GM23248 (cell line): ENCODE measurements at places on chromosomes 4 and X.

GRCh38 chr4:143055997-143056396 lies 128.7 kb upstream of the USP38 start:
- no peak for DNase-seq

GRCh38 chr4:150140774-150141400 lies 62.6 kb downstream of the DCLK2 start:
- DNase-seq: peak; percentile 85

GRCh38 chr4:88738180-88738579 lies 40.6 kb upstream of the NAP1L5 start:
- DNase-seq: no peak

DNA sequence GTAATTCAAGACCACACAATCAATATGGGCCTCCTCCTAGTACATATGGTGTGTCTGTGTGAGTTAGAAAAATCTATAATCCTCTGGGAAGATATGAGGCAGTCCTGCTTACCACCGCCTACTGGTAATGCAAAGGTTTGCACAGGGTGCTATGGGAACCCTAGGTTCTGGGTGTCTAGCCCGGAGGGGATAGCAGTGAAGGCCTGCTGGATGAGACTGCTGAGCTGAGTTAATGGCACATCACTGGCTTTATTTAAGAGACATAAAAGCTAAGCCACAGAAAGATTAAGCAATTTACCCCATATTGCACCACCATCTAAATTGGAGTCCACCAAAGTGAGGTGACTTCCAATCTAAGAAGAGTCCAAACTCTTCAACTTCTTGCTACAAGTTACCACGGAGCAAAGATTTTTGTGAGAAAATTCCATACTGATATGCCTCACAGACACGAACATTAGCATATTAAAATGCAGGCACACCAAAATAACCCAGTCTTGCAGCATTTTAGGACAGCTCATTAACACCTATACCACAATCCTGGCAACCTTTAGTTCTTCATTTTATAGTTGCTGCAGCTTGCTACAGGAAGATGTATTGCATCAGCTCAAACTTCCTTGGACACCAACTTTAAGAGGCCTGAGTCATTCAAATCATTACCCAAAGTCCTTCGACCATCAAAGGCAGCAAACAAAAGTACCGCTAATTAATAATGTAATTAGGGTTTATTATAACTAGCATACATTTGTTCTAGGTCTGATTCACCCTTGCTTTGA lies 13.7 kb downstream of the DGKK start:
- DNase-seq: no peak

DNA sequence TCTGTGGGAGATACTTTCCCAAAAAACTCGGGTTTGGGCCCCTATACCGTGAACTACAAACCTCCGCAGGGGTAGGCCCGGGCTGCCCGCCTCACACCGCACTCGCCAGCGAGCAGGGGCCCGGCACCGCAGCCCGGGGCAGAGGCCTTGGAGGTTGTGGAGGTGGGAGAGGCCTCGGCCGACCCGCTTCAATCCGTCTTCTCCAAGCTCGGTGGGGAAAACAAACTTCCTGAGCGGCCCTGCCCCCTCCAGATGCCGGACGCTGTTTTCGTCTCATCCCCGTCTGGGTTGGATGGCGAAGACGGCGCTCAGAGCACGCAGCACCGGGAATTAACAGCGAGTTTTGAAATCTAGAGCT lies 442 bp upstream of the MCUB start:
- peak; percentile 69 for DNase-seq

- DNase-seq: peak; percentile 91
Measured at GRCh38 chr4:145289403-145290076, 109.2 kb upstream of the OTUD4 start.

- DNase-seq: peak; percentile 83
Measured at GRCh38 chrX:153474718-153475117, 4.3 kb upstream of the HAUS7 start.

DNA sequence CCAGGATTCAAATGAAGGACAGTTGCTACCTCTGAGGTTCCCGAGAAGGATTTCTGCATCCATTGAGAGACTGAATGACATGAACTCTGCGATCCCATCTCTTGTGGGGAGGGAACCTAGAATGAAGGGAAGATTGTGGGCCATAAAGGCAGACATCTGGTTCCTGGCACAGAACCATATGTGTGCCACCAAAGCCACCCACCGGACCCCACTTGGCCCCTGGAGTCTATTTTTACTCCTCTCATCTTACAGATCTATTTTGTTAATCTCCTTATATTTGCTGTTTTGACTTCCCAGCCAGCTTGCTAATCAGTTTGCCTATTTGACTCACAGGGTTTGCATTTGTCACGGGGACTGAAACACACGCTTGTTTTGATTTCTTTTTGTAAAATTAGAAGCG lies 7.3 kb downstream of the SOD3 start:
- DNase-seq: no peak

DNA sequence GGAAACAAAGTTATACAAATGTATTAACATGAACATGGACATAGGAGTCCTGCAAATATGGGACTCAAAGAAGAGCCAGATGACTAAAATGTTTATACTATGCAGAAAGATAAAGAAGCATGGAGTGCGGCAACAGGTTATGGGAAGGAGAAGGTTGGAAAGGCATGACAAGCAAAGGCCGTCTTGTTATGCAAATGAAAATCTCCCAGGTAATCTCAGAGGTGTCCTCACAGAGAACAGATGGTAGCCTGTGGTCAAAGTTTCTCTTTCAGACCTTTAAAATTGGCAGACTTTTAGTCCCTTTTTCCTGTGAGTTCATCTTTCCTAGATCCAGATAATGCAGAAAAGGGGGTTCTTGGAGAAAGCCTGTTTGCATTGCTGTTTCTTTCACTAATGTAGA lies 116.4 kb upstream of the BEND4 start:
- DNase-seq: no peak

GRCh38 chrX:123291623-123292022 lies 107.5 kb downstream of the GRIA3 start:
- DNase-seq: no peak

DNA sequence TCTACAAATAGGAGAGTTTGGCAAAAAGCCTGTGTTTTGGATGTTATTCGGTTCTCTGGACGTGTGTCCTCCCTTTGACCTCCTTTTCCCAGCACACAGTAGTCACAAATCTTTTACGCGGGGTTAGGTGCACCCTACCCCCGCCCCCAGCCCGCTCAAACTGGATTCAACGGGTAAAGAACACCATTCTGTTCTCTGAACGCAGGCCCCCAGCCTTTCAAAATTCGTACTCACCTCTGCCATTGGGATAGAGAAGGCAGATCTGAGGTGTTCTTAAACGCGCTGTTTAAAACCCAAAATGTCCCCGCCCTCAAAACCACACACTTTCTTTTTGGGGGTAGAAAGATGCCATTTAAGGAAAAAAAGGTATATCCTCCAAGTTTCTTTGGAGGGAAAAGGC lies 2.7 kb downstream of the LEF1 start:
- DNase-seq: no peak

- DNase-seq: peak; percentile 56
Measured at GRCh38 chr4:138522366-138522765, 280.2 kb upstream of the SLC7A11 start.

DNA sequence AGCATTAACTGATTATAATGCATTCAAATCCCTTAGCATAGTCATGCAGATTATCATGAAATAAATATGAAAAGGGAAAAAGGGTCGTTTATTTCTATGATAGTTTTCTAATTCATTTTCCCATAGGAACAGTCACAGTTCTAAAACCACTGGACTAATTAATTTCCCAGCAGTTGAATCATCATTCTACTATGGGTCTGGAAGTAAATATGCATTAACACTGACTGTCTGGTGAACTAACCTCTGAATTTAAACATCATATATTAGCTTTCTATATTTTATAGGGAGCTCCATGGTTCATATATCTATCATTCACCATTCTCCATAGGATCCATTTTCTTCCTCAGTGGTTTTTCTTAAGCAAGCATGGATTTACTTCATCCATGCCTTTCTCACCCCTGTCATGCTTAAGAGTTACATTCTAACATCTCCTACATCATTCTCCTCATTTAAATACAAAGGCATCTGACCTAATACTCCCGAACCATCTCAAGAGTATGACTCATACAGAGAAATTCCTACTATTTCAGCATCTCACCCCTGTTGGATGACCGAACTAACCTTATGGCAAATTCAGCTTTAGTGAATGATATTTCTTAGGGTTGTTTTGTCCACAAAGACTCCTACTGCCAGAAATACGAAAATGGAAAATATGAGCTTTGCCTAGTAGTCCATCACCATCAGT lies 198.7 kb upstream of the ADAMTS3 start:
- peak; percentile 78 for DNase-seq

DNA sequence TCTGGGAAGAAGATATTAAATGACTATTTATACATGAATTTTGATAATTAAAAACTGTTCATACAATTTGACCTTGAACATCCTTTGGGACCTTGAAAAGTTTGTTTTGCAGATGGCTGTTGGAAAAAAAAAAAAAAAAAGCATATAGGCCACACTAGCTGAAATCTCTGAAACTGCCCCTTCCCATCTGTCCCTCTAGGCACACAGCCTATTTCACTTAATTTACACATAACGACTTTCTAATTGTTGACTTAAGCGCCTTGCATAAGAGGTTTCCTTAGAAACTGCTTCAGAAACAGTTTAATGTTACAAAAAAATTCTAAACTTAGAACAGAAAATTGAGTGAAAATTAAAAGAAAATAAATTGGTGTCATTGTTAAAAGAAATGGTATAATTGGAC lies 131.0 kb downstream of the COX18 start:
- no peak for DNase-seq

- no peak for DNase-seq
Measured at GRCh38 chrX:153974726-153975286, 2.3 kb downstream of the TMEM187 start.

- DNase-seq: no peak
Measured at GRCh38 chr4:39480902-39481695, 22.2 kb downstream of the LIAS start.

DNA sequence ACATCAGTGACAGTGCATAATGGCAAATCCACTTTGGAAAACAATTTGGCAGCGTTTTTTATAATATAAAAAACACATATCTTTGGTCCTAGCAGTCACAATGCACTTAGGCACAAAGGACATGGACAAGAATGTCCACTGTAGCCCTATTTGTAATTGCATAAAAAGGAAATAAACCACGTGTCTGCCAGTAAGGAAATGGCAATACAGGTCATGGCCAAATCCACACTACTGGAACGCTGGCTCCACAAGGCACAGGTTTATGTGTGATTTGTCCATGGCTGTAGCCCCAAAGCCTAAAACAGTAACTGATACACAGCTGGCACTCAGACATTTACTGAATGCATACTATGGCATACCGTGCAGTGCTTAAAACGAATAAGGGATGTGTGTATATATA lies 69.7 kb downstream of the CD99L2 start:
- no peak for DNase-seq

- DNase-seq: no peak
Measured at GRCh38 chr4:37540486-37540885, 145.7 kb downstream of the RELL1 start.

- no peak for DNase-seq
Measured at GRCh38 chr4:33628296-33628695, 2616.0 kb downstream of the ARAP2 start.

DNA sequence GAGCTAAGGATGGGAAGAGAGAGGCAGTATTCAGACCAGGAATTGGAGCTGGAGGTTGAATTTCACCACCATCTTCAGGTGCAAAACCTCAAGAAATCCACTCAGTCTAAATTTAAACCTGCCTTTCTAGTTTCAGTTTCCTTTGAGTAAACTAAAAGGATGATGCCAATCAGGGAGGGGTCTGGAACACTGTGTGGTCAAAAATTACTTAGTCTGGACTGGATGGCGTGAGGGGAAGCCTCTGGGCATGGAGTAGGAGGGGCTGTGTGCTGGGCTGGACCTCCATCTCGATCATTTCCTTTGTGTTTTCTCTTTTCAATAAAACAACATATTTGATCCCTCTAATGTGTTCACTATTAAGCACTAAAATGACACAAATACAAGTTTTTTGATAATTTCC lies 120.1 kb downstream of the GC start:
- DNase-seq: no peak

GRCh38 chr4:99310389-99310788 lies 10.8 kb downstream of the ADH1B start:
- no peak for DNase-seq

- peak; percentile 77 for DNase-seq
Measured at GRCh38 chr4:985123-985830, 1.6 kb upstream of the IDUA start.

GRCh38 chr4:16126714-16127113 lies 42.9 kb upstream of the PROM1 start:
- no peak for DNase-seq

- no peak for DNase-seq
Measured at GRCh38 chr4:24613502-24613901, 29.1 kb upstream of the DHX15 start.

- DNase-seq: peak; percentile 7
Measured at GRCh38 chrX:22345884-22346283, 73.2 kb downstream of the CBLL2 start.

DNA sequence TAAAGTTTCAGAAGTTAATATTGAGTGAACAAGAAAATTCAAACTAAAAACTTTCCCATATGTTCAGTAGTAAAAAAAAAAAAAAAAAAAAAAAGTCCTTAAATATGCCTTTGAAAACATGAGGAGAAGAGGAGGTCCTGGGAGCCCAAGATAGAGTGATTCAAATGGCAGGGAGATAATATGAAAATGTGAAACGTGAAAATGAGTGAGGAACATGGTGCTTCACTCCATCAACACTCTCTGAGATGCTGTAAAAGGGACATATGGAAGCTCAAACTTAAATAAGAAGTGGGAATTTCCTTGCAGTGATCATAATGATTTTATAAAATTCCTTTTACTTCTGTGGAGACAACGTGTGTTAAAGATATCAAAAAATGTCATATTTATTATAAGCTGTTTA lies 423.9 kb downstream of the PABPC4L start:
- no peak for DNase-seq

- DNase-seq: peak; percentile 52
Measured at GRCh38 chr4:71212216-71212615, 126.6 kb upstream of the SLC4A4 start.

GRCh38 chr4:47349326-47349725 lies 114.2 kb downstream of the COMMD8 start:
- DNase-seq: peak; percentile 6

GRCh38 chr4:174210952-174211490 lies 72.4 kb downstream of the FBXO8 start:
- peak; percentile 75 for DNase-seq

DNA sequence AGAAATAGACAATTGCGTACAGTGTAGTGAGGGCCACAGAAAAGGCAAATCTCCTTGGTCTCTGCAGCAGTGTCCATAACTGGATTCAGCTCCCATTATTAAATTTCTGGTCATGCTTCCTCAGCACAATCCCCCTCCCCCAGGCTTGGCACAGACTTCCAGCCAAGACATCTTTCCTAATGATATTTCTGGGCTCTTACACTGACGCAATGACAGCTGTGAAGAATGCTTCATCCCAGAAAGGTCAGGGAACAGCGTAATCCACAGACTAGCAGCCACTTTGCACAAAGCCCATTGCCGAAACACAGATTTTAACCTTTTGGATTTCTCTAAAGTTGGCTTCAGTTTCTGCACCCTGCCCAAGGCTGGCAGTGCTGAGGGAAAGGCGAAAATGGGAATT lies 597.6 kb upstream of the CPEB2 start:
- no peak for DNase-seq
